Right renal cortex interstitium (tissue), 3 donors: ENCODE measurements at places on chromosomes 7 and 10. TPM values are rescaled to one million over a fixed set of nuclear protein-coding genes. Genes with fewer than 3 reads are reported as not detected.

- DNase-seq, result no peak
Measured at GRCh38 chr10:15787426-15787825, 67.7 kb upstream of the ITGA8 start.

DNA sequence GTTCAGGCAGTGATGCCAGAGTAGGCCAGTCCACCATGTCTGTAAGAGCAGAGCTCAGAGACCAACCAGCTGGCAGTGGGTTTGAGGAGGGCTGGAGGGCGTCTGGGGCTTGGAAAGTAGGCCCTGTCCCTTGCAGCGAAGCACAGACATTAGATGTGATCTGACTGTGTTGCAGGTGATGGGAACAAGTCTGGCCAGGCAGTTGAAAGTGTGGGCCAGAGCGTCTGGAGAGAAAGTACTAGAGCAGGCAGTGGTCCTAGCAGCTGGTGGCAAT lies 53.3 kb downstream of the CHN2 start:
- no peak for DNase-seq

GRCh38 chr7:22732556-22733126 lies 5.6 kb downstream of the IL6 start:
- no peak for DNase-seq

GRCh38 chr7:131628634-131629033 lies 72.2 kb upstream of the PODXL start:
- no peak for DNase-seq

DNA sequence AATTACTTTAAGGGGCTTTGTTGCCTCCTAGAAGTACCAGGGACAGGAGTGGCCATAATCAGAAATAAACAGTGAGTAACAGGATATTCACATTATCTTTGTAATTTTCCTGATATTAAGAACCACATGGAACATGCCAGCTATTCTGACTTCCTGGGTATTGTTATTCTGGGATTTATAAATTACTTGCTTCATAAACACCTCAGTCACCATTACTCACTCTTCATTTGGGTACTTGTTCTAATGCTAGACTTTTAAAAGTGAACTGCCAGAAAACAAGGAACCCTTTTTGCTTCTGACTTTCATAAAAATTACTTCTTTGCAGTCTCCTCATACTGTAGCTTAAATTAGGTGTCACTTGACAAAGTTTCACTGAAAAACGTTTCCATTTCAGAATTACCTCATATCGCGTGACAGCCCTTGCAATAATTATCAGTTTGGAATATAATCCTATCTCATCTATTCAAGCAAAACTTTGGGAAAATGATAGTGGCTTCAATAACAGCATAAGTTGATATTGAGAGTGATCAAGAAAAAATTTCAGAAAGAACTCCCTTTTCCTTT lies 29.8 kb downstream of the CABCOCO1 start:
- no peak for DNase-seq

- no peak for DNase-seq
Measured at GRCh38 chr7:102872460-102872859, 40.3 kb upstream of the LRRC17 start.

- no peak for DNase-seq
Measured at GRCh38 chr7:93242106-93242505, 9.9 kb downstream of the VPS50 start.

GRCh38 chr7:68914006-68914405 lies 684.3 kb upstream of the AUTS2 start:
- no peak for DNase-seq

PPIF gene
- 64.6 TPM for polyA plus RNA-seq

- DNase-seq, result no peak
Measured at GRCh38 chr10:22229802-22230157, 12.0 kb upstream of the EBLN1 start.

DNA sequence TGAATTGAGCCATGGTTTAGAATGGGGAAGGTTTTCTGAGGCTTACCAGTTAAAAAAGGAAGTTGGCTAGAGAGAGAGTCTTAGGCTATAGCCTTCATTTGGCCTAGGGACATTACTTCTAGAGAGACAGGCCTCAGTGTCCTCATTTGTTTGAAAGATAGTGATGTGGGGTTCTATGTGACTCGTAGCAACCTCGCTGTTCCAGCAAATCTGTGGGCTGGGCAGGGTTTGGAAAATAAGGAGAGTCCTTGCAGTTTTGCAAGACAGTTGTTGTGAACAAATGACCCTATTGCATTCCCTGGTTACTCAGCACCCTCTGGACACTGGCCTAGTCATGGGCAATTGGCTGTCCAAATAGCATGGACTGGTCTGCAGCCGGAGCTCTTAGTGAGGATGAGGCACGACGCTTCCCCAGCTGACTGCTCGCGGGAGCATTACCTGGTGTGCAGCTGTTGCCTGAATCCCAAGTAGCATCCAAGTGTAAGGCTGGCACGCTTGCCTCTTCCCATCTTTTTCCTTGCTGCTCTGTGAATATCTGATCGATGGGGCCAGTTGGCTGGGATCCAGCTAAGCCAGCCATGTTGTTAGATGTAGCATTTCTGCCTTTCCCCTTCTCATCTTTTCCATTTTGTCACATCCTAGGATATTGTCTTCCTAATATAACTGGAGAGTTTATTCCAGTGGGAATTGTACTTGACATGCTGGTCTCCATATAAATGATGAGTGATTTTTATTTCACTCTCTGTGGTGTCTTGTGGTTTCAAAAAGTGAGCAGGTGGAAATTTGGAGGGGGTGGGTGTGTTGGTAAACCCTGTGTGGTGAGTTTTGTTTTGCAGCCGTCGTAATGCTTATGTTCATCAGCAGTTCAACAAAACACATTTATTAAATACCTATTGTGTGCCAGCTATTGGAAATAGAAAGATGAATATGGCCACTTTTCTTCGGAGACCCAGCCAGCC lies 99.8 kb downstream of the SND1 start:
- no peak for DNase-seq

DNA sequence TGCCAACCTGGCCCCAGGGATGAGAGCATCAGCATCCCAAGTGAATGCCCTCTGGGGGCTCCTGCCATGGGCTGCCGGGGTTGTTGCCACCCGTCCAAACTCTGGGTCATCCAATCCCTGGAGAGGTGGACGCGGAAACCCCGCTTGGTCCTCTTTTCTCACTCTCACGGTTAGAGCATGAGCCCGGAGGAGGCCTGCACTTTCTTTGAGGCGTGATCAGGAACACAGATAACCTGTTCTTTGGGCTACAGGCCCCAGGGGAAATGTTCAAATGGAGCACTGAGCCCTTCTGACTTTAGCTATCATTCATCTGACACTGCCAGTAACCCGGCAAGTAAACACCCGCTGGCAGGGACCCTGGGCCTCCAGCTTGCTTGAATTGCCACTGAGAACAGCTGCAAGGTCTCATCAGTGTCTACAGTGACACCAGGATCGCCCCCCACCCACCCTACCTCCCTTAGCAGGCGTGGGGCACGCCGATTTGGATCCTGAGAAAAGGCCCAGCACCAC lies 29.4 kb upstream of the SLF2 start:
- DNase-seq, result no peak

DNA sequence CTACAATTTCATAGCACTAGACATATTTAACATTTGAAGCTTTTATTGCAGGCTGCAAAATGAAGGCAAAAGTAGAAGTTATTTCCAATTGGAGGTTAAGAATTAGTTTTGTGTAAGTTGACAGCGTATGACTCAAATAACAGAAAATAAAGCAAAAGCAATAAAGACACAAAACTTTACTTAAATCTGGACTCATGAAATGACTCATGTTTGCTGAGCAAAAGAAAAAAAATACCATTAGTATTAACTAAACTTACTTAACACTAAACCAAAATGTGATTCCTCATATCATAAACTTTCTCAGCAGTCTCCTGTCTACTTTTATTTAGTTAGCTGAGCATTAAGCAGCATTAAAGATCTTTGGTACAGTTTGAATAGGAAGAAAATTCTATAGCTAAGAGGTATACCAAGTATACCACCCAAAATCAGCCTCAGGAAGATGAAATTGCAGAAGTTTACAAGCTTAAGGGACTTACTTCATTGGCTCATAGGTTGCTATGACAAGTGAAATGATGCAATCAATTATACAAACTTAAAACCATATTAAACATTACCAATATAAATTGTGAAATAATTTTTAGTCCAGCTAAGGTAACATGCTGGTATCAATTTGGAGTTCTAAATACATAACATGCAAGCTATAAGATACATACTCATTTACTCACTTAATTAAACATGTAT lies 1131.4 kb downstream of the XPNPEP1 start:
- DNase-seq, result no peak

GRCh38 chr10:21530168-21530567 lies 3.9 kb upstream of the MLLT10 start:
- DNase-seq, result no peak

IL6 gene
- not detected for polyA plus RNA-seq

GRCh38 chr7:22842383-22842941 lies 19.8 kb upstream of the TOMM7 start:
- no peak for DNase-seq

TUBB8 gene
- 0.50 TPM for polyA plus RNA-seq

LBX1 gene
- polyA plus RNA-seq, result not detected

GRCh38 chr10:25661632-25662031 lies 272.4 kb upstream of the MYO3A start:
- DNase-seq, result no peak

ABCB4 gene
- polyA plus RNA-seq, result 2.2 TPM

DNA sequence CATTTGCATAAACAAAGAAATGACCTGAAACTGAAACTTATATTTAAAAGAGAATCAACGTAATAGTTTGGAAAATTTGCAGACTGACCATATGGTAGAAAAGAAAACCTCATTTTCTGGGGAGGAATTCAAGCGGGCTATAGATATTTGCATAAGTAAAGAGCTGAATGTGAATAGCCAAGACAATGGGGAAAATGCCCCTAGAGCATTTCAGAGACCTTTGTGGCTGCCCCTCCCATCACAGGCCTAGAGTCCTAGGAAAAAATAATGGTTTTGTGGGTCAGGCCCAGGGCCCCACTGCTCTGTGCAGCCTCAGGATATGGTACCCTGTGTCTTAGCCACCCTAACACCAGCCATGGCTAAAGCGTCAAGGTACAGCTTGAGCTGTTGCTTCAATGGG lies 480.6 kb upstream of the MBL2 start:
- no peak for DNase-seq

GRCh38 chr7:125927556-125927955 lies 997.9 kb upstream of the POT1 start:
- DNase-seq, result no peak

GRCh38 chr7:4868493-4868892 lies 6.7 kb upstream of the PAPOLB start:
- DNase-seq, result no peak

ZPBP gene
- polyA plus RNA-seq, result 0.56 TPM

- peak; percentile 10 for DNase-seq
Measured at GRCh38 chr7:157432541-157432956, 95.7 kb downstream of the DNAJB6 start.

DNA sequence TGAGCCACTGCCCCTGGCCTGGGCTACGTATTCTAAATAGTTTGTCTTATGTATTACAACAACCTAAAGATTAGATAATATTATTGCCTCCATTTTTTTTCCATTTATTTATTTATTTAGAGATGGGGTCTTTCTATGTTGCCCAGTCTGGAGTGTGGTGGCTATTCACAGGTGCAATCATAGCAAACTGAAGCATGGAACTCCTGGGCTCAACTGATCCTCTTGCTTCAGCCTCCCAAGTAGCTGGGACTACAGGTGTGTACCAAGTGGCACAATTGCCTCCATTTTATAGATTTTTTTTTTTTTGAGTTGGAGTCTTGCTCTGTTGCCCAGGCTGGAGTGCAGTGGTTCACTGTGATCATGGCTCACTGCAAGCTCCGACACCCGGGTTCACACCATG lies 6.5 kb upstream of the TRA2A start:
- DNase-seq, result no peak

GRCh38 chr10:77036993-77037734 lies 600.4 kb downstream of the KCNMA1 start:
- DNase-seq, result no peak

DNA sequence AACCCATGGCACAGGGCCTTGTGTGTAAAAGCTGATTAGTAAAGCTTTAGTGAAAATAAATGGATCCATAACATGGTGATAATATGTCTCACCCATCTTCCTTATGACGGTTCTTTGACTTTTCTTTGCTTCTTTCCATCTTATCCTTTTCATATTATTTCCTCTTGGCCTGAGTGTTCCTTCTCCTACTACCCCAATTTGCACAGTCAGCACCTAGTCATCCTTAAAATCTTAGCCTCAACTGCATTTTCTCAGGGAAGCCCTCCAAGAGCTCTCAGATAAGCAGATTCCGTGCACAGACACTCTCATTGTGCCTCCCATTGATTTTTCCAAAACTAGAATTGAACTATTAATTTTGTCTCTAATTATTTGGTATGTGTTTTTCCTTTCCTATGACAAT lies 112.4 kb downstream of the PTN start:
- no peak for DNase-seq

GRCh38 chr10:101228153-101228965 lies 904 bp downstream of the LBX1 start:
- DNase-seq, result no peak

LRRC17 gene
- 92.7 TPM for polyA plus RNA-seq

DNA sequence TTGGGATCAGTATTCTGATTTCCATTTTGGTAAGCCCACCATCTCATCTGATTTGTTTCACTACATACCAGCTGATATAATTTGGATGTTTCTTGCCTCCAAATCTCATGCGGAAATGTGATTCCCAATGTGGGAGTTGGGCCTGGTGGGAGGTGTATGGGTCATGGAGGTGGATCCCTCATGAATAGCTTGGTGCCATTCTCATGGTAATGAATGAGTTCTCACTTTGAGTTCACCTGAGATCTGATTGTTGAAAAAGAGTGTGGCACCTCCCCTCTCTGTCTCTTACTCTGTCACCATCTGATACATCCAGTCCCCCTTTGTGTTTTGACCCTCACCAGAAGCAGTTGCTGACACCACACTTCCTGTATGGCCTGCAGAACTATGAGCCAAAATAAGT lies 347.3 kb downstream of the ARL4A start:
- DNase-seq, result no peak

ADIRF gene
- 17.3 TPM for polyA plus RNA-seq

C7orf57 gene
- polyA plus RNA-seq, result 0.47 TPM

GRCh38 chr10:62082729-62083411 lies 181.4 kb downstream of the ARID5B start:
- DNase-seq, result no peak

- no peak for DNase-seq
Measured at GRCh38 chr7:132319481-132319880, 256.8 kb downstream of the PLXNA4 start.

- DNase-seq, result no peak
Measured at GRCh38 chr10:44311563-44312051, 73.3 kb downstream of the CXCL12 start.

- DNase-seq, result no peak
Measured at GRCh38 chr7:102888561-102889233, 24.1 kb upstream of the LRRC17 start.

DNA sequence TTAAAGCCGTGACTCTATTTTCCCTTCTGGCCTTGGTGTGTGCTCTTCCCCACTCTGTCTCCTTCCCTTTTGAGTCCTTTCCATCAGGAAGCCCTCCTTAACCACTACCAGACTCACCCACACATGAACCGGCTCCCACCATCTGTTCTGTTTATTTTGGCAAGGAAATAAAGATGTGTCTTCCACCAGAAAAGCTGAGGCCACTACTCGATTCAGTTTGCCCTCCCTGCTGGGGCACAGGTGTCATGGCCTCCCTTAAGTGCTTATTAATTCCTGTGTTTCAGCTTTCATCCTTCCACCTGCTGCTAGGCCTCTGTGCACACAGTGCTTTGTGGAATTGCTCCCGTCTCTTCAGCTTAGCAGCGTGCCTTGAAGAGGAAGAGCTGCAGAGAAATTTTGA lies 16.7 kb downstream of the POR start:
- DNase-seq, result no peak

PPP1R9A gene
- polyA plus RNA-seq, result 31.3 TPM
